ENCODE measurements at places on chromosomes 7 and 10. TPM values are rescaled to one million over a fixed set of nuclear protein-coding genes. Genes with fewer than 3 reads are reported as not detected.
A peak's percentile ranks its signal among the peaks of the same experiment; 100 is the strongest.

DNA sequence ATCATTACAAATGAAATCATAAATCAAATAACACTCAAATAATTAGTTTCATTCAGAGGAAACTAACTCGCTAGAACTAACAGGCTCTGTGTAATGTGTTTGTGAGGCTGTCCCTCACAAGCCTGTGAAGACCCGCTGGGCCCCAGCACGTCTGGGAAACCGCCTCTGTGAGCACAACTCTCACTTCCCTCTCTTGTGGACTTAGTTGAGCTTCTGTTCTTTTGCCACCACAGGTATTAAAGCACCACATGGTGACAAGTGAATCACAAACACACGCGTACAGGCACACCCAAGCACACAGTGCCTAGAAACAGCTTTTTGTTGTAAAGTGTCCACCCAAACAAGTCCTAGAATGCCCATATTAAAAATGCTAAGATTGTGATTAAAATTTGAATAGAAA is 51.0 kb downstream of the ZNF777 start:
- DNase-seq = no peak

DNA sequence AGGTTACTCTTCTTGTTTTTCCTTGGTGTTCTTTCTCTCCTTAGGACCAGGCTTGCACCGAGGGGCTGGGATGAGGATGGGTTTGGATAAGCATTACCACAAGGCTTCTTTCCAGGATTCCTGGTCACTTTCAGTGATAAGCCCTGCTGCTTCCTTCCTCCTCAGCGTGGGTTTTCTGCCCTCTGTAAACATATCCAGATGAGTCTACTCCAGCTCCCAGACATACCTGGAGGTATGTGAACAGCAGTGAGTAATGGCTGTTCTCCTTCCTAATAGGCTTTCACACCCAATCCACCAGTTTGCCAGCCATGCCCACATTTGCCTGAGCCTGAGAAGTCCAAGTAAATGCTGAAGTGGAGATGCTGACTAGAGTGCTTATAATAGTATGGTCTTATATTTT is 229.8 kb upstream of the YAE1 start:
- DNase-seq = peak; percentile 13

IQUB gene
- total RNA-seq = 0.39 TPM

PLCE1 gene
- total RNA-seq = 0.10 TPM

AGFG2 gene
- 7.2 TPM for total RNA-seq

HPSE2 gene
- not detected for total RNA-seq

DNA sequence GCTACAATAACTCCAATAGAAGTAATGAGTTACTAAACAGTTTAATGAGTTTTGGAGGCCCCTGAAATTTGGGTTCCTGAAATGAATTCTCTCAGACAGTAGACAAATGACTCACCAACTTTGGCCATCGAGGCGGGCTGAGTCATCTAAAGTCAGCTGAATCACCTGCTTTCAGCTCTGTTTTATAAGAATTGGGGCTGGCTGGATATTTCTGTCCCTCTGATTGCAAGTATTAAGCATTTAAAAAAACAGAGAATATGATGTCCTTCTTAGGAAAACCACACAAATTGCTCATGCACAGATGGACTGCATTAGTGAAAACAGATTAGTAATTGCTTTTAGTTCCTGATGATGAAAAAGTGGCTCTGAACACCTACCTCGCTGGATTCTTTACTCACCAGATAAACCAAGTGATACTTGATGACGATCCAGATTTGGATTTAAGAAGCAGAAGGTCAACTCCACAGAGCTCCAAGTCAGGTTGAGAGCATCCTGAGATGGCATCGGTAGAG is 59.1 kb downstream of the ZNF365 start:
- DNase-seq = peak; percentile 97

DNA sequence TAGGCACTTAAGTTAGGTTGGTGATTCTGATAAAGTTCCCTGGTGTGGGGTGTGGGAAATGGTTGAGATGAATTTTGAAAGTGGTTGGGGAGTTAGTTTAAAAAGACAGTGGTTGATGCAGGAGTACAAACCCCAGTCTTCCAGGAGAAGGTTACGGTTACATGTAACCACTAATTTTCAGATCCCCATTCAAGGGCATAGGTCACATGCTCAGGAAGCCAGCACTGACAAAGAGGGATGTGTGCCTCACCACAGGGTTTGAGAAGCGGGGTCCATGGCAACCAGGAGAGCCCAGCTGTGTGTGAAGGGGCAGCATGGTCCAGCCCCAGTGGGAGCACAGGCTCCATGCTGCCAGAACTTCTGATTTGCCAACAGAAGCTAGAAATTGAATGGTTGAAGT is 144.2 kb downstream of the MDFIC start:
- no peak for DNase-seq

DNA sequence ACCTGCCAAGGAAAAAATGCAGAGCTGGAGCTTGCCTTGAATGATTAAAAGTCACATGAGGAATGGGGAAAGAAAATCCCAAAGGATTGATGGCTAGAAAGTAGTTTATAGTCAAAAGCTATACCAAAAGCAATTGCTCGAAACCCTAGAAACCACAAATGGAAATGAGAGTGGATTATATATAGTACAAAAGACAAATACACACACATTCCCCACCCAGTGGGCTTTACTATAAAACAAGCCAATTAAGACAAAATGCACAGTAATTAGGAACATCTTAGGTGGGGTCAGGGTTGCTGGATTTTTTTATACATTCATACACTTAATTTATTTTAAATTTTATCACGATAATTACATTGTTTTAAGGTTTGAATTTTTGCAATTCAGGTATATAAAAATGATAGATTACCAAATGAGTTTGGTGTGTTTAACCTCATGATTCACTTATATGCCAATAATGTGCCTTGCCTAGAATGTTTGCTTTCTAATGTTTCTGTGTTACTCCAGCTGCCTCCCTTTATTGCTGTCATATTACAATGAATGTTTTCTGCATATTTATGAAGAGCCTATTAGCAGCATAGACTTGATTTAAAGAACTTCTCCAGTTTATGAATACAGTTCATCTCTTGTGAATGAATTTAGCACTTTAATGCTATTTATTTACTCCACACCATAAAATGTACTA is 421.3 kb downstream of the EXOC4 start:
- DNase-seq = no peak

GRCh38 chr7:4783292-4783652 is 7.8 kb downstream of the AP5Z1 start:
- no peak for DNase-seq

SNX13 gene
- total RNA-seq = 51.3 TPM

DNA sequence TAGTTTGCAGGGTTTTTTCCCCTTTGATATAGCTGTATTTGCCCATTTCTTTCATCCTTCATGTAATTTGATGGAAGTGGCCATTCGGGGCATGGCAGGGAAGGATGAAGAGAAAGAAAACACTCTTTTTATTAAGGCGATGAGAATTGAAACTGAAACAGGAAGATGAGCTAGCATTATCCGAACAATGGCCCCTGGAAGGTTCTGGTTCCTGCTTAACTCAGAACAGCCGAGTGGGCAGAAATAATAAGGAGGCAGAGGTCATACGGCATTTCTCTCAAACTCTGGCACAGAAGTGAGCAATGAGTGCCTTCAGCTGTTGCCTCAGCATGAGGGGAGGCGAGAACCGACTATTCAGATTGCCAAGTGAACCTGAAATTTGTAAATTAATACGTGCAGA is 113.2 kb upstream of the MYO3A start:
- DNase-seq = peak; percentile 24

DNA sequence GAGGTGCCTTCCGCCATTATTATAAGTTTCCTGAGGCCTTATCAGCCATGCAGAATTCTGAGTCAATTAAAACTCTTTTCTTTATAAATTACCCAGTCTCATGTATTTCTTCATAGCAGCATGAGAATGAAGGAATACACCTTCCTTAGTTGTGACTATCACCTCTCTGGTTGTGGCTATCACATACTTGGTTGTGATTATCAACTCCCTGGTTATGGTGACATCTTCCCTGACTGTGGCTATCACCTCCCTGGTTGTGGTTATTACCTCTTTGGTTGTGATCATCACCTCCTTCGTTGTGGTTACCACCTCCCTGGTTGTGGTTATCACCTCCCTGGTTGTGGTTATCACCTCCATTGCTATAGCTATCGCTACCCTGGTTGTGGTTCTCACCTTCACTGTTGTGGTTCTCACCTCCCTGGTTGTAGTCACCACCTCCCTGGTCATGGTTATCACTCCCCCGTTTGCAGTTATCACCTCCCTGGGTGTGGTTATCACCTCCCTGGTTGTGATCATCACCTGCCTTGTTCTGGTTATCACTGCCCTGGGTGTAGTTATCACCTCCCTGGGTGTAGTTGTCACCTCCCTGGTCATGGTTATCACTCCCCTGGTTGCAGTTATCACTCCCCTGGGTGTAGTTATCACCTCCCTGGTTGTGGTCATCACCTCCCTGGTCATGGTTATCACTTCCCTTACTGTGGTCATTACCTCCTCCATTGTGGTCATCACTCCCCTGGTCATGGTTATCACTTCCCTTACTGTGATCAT is 105.9 kb downstream of the GPR26 start:
- DNase-seq = no peak

SFTPA1 gene
- total RNA-seq = not detected

DNA sequence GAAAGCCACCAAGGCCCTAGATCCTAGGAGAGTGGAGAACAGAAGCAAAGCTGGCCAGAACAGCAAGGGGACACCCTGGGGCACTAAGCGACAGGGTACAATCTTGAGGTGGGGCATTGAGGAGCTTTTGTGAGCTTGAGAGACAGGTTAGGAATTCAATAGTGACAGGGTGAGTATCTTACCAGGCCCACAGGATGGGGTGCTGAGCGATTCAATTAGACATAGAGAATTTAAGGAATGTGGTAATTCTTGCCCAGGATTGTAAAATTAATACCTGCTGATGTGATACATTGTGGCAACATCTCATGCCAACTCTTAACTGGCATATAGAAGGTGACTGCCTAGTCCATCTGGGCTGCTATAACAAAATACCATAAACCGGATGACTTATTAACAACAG is 14.0 kb downstream of the RBP3 start:
- no peak for DNase-seq

YWHAG gene
- 80.4 TPM for total RNA-seq

FFAR4 gene
- total RNA-seq = not detected

GRCh38 chr10:77732213-77733003 is 94.8 kb upstream of the KCNMA1 start:
- no peak for DNase-seq

GRCh38 chr7:150801242-150801945 is 825 bp downstream of the TMEM176A start:
- no peak for DNase-seq

- peak; percentile 92 for DNase-seq
These were observed 88.1 kb upstream of the RSU1 start for GRCh38 chr10:16905320-16905719.

IFIT1 gene
- 29.9 TPM for total RNA-seq

DNA sequence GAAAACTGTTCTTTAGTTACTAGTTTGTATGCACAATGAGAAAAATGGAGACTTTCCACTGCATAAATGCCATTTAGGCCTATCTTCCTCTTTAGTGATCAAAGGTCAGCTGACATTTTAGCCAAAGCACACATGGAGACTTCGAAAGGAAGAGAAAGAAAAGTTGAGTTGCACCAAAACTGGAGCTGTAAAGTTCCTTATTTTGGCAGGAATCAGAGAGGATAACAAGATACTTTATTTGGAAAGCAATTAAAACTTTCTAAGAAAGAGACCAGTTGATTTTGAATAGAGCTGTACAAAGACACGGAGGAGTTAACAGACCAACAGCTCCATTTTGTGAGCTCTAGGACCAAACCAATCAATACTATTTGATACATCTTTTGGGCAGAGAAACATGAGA is 14.2 kb downstream of the ENTPD7 start:
- no peak for DNase-seq

- peak; percentile 72 for DNase-seq
These were observed 351.2 kb downstream of the PHTF2 start for GRCh38 chr7:78149787-78150186.

ACSM6 gene
- not detected for total RNA-seq

DNA sequence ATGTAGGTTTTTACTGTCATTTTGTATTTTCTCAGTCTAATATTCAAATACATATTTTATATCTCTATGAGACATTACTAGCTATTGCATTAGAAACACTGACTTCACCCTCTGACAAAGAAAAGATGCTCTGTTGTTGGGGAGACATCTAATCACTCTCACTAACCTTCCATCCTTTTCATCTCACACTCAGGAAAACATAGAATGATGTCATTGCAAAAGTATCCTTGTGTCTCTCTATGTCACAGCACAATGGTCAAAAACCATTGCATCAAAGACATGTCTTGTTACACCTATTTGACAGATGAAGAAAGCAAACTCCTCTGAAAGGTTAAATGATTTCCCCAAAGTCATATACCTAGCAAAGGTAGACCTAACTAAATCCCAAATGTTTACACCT is 231.3 kb upstream of the PTN start:
- DNase-seq = no peak

- DNase-seq = no peak
These were observed 56.2 kb downstream of the COL17A1 start for GRCh38 chr10:104029521-104029860.

- no peak for DNase-seq
These were observed 128.5 kb upstream of the VKORC1L1 start for GRCh38 chr7:65744406-65744805.

All from RPMI7951 (cell line).